ENCODE measurements at places on chromosomes 2 and 18.
A peak's percentile ranks its signal among the peaks of the same experiment; 100 is the strongest.

DNA sequence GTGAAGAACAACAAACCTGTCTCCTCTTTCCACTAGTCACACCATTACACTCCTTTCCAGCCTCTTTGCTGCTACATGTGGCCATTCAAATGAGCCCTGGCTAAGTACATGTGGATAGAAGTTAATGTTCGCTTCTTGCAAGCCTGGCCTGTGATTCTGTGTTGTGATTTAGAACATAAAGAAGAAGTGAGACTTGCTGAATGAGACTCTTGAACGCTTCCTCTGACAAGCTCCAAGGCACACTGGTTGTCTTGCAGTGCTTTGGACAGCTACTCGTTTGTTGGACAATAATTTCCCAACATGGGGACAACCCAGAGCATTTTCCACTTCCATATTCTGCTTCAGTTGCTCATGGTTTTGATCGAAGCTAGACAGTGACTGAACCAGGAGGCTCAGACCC, 57.3 kb downstream of the CCDC74A start:
- DNase-seq: no peak

DNA sequence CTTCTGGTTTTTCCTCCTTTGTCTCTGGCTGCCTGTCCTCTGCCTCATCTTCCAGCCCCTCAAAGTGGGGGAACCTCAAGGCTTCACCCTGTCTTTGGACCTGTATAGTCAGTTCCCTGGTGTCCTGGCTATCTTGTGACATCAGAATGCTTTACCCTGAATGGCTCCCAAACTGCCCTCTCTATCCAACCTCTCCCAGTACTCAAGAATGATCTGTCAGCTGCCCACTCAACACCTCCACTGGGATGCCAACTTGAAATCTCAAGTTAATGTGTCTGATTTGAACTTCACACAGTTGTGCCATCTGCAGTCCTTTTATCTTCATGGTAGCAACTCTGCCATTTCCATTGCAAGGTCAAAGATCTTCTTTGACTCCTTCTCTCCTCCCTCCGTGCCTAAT, 43.8 kb downstream of the UBE2F start:
- DNase-seq: no peak

DNA sequence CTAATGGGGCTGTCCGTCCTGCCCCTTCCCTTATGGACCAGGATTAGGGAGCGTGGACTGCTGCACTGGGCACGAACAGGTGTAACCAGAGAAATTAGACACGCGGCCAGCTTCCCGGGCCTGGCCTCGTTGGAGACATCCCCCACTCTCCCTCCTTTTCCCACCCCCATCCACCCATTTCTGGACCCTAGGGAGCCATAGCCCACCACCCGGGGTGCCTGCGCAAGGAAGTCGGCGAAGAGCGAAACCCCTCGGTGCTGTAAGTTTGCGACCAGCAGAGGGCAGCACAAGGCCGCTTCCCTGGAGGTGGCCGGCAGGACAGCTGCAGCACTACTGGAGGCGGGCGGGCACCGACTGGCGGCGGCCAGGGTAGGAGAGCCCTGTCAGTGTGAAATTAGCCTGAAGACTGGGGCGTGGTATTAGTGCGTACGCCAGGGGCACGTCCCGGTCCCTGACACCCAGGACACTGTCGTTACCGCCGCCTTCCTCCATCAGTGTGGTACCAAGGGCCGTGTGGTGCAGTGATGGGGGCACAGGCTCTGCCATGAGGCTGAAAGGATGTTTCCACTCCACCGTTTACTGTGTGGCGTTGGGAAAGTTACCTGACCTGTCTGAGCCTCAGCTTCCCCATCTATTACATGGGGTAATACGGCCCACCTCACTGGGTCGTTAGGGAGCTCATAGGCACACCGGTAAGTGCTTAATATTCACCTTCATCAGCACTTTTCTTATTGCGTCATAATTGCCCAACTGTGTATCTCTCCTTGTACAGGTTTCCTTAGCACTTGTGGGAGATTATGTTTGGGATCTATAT, 36.0 kb upstream of the CD207 start:
- peak; percentile 92 for DNase-seq

- no peak for DNase-seq
These were observed 843.0 kb downstream of the DPP10 start for GRCh38 chr2:115285416-115285815.

DNA sequence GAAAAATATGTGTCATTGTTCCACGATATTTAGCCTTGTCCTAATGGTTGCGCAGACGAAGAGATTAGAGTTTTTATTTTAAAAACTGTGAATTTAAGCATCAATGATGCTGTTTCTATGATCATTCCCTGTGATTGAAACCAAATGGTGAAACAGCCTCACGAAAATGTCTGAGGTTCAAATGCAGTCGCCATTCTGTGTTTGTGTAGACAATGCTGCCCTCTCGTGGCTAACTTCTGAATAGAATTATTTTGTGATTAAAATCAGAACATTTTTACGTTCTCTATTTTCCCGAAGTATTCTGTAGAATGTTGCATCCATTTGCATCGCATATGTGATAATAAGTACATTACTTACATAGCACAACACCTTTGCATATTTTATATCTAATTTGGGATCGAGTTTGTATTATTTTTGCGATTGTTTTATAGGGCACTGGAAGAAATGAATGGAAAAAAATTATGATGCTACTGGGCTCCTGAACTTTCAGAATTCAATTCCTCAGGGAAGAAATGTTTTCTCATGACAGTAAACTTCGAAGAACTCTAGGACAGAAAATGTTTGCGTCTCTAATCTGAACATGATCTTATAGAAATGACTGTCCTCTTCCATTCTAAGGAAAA, 54.8 kb upstream of the CREB1 start:
- DNase-seq: no peak

GRCh38 chr2:235587202-235587601, 93.4 kb downstream of the AGAP1 start:
- DNase-seq: no peak

GRCh38 chr2:224982226-224982625, 60.0 kb downstream of the DOCK10 start:
- no peak for DNase-seq

GRCh38 chr2:112979731-112980130, 1.9 kb downstream of the IL36G start:
- no peak for DNase-seq
